ENCODE measurements at places on chromosomes 2 and 18.

GRCh38 chr18:9868857-9869714, 16.7 kb upstream of the TXNDC2 start:
- DNase-seq = no peak

DNA sequence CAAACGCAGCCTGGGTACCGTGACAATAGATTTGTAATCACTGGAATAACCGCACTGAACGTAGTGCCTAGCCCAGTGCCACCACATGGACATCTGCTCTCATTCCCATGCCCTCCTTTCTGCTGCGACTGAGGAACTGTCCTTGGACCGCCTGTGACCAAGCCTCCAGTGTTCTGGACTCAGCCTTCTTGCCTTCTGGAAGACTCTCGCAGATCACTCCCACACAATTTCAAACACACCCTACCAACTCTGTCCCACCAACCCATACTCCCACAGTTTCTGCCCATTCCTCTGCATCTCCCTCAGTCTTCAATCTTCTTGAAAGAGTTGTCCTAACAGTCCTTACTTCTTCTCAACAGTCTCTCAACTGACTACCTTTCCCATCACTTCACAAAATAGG, 2.1 kb downstream of the RNF149 start:
- DNase-seq = no peak

DNA sequence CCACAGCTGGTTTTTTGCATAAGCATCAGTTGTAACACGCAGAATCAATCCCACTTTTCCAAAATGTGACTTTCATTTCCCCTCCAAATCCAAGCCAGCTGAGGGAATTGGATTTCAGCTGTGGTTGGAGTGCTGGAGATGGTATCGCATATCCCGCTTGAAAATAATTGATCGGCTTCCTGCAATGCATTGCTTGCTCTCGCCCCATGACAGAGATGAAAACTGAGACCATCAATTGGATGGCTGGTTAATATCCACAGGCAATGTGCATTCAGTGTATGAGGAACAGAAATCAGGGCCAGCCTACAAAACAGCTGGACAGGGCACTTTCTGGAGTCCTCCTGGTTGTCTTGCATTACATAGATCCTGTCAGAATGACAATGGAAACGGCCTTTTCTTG, 135.3 kb downstream of the MAIP1 start:
- no peak for DNase-seq

GRCh38 chr2:204365811-204366210, 179.5 kb upstream of the PARD3B start:
- no peak for DNase-seq

DNA sequence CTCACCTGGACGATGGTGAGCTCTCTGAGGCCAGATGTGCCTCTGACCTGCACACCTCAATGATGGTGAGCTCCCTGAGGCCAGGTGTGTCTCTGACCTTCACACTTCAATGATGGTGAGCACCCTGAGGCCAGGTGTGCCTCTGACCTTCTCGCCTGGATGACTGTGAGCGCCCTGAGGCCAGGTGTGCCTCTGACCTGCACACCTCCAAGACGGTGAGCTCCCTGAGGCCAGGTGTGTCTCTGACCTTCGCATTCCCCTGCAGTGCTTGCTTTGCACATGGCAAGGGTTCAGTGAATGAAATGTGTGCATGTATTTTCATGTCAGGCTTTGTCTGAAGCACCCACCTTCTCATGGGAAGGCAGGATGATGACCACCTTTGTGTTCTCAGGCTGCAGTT, 95.5 kb downstream of the PTGR3 start:
- no peak for DNase-seq

- DNase-seq = no peak
Measured at GRCh38 chr2:2904721-2905350, 472.8 kb downstream of the EIPR1 start.

- no peak for DNase-seq
Measured at GRCh38 chr2:23346029-23346428, 39.0 kb upstream of the KLHL29 start.

DNA sequence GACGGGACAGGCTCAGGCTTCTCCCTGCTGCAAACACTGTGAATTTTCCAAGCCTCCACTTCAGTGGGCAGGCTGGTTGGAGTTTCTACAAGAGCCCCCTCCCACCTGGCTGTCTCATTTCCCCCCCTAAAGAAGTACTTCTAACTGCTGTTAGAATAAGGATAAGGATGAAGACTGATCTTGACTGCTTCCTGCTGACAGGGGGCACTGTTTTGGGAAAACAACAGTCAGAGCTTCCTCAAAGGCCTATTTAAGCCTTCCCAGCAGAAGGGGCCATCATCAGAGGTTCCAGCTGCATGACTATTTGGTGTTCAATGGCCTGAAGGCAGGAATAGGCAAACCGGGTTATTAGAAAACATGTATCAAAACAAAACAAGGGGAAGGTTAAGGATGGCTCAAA, 1162.8 kb downstream of the DSC3 start:
- DNase-seq = no peak

- DNase-seq = no peak
Measured at GRCh38 chr18:49690312-49690711, 123.0 kb downstream of the ACAA2 start.

DNA sequence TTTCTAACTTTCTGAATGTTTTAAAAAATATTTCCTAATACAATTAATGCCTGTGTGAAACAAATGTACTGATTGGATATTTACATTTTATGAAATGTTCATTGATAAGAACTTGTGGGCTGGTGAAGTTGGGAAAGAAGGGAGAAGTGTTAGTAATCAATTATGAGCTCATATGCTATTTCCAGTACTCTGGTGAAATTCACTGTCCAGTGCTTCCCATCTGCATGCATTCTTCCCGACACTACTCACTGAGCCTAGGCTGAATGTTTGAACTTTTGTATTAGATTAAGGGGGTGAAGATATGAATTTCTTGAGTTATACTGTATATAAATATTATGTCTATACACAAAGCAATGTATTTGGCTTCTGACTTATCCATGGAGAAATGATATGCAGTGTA, 36.0 kb downstream of the SKA1 start:
- no peak for DNase-seq

GRCh38 chr2:8121022-8121825, 560.6 kb upstream of the ID2 start:
- no peak for DNase-seq

DNA sequence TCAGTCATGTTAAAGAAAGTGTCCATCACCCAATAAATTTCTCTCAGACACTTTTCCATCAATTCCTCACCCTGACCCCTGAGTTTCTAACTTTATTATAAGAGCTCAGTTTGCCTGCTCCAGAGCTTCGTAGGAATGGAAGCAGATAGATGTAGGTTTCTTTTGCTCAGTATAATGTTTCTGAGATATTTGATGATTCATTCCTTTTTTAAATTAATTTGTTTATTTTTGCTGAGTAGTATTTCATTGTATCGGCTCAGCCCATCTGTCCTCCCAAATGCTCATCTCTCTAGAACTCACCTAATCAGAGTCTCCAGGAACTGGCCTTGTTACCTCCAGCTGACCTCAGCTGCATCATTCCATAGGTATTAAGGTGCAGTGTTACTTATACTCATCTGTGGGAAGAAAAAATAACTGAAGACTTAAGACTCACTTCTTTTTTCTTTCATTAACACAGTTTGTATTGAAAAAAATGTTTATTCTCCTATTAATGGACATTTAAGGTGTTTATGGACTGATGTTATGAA, 11.9 kb upstream of the BCL2L11 start:
- no peak for DNase-seq
